ENCODE measurements at places on chromosomes 6 and 20.

GRCh38 chr6:14026831-14027539 is 90.6 kb upstream of the CD83 start:
- DNase-seq, result no peak

GRCh38 chr6:37171201-37171969 is 1.4 kb downstream of the PIM1 start:
- DNase-seq, result peak; percentile 70

DNA sequence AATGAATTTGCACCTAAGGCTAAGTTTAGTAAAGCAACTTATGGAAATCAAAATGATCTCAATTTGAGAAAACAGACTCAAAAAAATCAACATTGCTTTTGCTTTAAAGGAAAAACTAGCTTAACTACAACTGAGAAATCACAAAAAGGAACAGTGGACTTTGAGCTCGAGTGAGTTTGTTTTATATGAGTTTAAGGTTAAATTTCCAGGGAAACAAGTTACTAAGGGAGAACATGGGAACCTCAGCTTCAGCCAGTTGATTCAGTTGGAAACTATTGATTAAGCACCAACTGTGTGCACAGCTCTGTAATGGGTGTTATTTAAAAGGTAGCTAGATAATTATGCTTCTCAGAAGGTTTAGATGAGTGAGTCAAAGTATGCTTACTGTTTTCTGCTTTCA is 85.7 kb downstream of the TBC1D7 start:
- DNase-seq, result no peak

DNA sequence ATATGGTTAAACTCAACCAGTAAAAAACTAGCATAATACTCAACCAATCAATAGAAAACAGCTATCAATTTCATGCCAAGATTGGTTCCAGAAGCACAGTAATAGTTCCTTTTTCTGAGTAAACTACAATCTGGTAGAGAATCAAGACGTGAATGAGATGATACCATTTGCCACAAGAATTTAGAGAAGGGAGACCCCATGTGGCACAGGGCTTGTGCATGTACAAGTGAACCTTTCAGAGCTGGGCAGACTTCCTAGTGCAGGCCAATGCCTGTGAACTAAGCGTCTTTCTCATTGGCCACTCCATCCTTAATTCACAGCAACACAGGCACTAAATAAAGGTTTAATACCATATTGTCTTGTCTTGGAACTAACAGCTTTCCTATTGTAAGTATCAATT is 213.5 kb downstream of the RFPL4B start:
- DNase-seq, result no peak

DNA sequence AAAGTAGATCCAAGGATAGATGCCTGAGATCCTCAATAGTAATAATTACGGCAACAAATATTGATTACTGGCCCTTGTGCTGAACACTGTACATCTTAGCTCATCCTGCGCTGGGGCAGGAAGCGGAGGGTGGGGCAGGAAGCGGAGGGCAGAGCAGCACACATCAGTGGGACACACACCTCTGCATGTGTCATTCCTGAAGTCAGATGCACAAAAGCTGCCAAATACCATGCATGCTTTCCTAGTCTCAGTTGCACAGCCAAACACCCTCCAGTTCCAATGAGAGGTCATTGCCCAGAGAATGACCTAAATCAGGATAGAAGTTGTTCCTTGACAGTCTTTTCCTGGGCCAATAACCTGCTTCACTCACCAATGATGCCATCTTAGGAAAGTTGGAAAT is 74.4 kb upstream of the FOXC1 start:
- DNase-seq, result no peak

GRCh38 chr6:131053546-131054240 is 9.4 kb downstream of the EPB41L2 start:
- DNase-seq, result no peak

DNA sequence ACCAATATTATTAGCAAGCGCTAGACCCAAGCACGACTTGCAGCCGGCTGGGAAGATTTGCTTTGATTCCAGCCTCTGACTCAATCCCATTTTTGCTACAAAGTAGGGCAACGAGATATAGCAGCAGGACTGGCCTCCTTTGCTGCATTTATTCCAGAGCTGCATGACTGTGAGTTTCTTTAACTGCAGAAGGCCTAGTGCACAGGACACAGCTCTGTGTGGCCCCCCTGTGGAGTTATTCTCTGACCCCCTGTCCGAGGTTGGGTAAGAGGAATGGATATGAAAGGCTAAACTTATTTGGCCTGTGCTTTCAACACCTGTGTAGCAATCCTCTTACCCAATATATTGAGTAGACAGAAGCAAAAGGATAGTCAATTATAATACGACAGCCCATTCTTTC is 133.3 kb upstream of the SPTLC3 start:
- no peak for DNase-seq

GRCh38 chr6:30219244-30219643 is 6.0 kb upstream of the TRIM26 start:
- peak; percentile 66 for DNase-seq

DNA sequence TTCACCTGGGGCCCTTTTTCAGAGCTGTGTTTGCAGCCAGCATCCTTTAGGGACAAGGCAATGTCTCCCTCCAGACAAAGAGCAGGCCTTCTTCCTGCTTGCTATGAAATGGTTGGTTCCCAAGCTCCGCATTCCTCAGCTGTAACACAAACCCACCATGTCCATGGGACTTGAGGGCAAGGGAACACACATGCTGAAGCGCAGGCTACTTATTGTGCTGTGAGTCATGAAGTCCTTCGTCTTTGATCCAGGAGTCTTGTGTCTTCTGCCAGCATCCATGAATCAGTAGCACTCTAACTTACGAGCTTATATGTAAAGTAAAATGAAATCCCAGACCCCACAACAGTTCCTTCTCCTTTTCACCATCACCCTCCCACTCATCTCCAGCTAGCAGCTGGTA is 59.0 kb downstream of the ANKRD60 start:
- no peak for DNase-seq

DNA sequence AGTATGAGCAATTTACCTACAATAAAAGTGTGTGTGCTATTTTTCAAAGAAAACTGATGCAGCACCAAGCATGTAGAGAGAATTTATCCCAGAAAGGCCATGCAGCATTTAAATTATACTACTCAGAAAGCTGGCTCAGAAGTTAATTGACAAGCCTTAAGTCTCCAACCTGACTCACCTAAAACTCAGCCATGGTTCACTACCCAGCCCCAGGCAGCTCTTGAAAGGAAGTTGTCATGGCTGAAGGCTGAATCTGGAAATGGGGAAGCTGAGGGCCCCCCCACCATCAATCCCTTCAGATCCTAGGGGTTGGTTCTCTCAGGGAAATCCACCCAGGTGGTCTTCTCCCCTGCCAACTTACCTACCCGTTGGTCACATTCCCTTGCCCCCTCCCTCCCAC is 19.7 kb downstream of the PPIL6 start:
- DNase-seq, result no peak

- DNase-seq, result no peak
Measured at GRCh38 chr20:58300321-58300720, 9.2 kb upstream of the RAB22A start.

DNA sequence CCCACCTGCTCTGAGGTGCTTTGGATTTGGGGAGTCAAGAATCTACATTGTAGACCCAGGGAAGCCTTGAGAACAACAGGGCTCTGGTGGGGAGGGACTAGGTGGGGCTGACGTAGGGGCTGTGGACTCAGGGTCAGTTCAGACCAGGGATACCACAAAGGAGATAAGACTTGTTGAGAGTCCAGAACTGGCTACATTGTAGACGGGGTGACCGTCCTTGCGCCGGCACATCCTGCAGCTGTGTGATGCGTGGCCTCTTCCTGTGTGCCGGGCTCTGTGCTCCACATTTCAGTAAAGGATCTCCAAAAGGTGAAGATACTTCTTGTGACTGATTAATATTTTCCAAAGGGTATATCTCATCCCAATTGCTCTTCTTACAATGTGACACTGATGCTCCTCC is 9.8 kb upstream of the TLDC2 start:
- DNase-seq, result no peak

DNA sequence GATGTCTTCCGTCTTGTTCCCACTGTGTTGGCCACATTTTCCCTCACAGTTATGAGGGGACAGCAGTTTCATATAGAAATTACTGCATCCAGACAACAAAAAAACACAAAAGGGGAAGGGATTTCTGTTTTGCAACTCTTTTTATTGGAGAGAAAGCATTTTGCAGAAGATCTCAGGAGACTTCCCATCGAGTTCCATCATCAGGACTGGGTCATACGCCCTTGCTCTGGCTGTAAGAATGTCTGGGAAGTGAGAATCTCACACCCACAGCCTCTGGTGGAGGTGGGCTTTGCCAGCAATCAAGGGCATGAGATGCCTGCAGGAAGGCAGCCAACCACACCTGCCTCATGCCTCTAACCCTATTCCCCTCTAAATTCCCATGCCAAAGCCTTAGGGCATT is 5.8 kb upstream of the IGF2R start:
- DNase-seq, result no peak

DNA sequence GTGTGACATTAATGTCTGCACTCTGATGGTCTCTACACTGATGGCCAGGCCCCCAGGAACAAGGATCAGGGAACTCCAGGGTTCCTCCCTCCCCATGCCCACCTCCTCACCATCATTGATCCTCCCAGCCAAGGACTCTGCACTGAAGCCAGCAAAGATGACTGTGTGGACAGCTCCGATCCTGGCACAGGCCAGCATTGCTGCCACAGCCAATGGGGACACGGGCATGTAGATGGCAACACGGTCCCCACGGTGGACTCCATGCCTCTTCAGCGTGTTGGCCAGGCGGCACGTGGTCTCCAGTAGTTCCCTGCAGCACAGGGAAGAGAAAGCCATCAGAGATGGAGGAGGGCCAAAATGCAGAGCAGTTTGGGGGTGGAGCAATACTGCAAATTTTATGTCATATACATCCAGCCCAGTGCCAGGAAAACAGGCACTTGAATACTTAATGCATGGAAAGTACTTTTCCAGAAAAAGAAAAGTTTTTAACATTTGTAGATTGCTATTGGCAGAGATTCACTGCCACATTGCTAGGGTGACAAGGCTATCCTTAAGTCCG is 27.2 kb downstream of the ACSS1 start:
- DNase-seq, result no peak

DNA sequence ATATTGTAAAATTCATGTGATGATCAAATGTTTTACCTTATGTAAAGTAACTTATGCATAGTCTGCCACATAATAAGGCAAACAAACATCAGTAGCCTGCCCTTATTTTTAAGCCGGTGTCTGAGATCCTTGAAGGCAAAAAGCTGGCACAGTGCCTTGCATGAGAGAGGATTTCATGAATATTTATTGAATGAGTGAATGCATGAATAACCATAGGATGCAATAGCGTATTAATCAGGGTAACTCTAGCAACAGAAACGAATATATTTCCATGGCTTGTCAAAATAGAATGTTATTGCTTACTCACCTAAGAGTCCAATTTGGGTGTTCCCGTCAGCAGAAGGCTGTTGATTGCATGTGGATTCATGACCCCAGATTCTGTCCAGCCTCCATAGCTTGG is 34.9 kb downstream of the BTBD3 start:
- DNase-seq, result no peak

DNA sequence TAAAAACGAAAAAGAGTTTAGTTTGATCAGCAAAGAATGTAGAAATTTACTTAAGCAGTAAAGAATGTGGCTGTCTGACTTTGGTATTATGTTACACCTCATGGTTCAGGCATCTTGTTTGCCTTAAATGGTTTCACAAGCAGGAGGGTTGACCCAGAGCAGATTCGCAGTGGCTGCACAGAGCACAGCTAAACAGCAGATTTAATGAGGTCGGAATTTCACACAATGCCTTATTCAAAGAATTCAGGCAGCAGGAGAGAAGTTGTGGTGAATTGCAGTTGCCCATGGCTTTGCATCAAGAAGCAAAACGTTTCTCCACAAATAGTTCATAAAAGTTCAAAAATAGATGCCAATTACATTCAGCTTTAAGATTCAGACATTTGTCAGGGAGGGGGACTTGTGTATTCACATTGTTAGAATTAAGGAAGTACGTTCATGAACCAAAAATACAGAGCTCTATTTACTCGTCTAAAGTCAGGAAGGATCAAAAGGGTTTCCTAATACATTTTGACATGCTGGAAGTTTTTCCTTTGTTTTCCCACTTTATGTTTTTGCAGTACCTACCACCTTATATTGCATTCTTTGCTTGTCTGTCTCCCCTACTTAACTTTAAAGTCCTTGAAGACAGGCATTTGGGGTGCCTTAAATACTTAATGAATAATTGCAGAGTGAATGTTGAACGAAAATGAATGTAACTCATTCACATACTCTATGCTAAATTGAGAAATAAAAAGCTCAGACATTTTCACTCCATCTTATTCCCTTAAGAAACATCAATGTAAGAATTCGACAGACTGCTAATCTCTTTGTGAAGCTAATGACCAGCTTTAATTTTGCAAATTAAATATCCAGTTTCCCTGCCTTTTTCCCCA is 1163.6 kb upstream of the CITED2 start:
- DNase-seq, result no peak

DNA sequence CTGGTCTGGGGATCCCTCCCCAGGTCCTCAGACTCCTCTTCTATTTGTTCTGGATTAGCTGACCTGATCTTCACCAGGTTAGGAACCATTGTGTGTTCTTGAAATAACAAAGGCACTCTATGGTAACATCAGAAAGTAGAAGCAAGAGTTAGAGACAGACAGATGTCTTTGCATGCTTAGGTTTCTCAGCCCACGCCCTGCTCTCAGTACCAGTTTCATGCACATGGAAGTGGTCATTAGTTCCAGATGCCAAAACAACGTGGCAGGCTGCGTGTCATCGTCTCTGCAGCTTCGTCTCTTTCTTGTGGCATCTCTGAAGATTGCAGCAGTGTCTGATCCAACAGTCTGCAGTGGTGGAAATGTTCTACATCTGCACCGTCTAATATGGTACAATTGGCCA is 89.4 kb downstream of the PACRG start:
- no peak for DNase-seq

GRCh38 chr6:41375598-41376151 is 40.3 kb downstream of the NCR2 start:
- no peak for DNase-seq

DNA sequence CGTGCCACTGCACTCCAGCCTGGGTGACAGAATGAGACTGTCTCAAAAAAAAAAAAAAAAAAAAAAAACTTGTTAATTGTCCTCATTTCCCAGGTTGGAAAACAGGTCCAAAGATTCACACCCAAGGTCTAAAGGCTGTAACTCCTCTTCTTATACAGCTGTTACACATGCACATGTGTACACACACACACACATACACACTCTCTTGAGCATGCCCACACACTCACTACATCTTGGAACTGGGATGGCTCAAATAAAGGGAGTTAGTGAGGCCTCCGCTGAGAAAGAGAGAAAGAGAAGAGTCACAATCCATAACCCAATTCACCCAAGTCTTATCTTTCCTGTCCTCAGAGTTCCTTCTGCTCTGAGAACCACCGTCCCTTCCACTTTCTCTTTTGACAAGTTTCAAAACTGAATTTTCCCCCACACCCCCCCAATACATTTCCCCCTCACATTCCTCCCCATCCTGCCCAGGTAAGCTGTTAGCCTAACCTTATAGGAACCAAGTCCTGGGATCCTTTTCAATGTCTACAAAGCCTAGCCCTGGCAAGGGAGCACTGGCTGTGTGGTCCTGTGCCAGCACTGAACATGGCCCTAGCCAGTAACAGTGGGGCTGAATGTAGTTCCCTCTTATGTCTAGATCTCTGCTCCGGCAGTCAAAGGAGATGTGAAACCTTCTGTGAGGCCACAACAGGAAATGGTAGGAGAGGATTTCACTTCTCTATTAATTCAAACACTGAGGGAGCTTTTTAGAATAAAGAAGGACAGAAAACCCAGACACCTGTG is 3.2 kb upstream of the HLA-DMB start:
- DNase-seq, result no peak

- DNase-seq, result no peak
Measured at GRCh38 chr20:37365760-37366638, 20.1 kb downstream of the SRC start.

GRCh38 chr6:163354761-163355425 is 59.6 kb upstream of the QKI start:
- no peak for DNase-seq
